ENCODE measurements at places on chromosomes 13 and 19. TPM values are rescaled to one million over a fixed set of nuclear protein-coding genes. Genes with fewer than 3 reads are reported as not detected.

DAZAP1 gene
- total RNA-seq: 47.5 TPM

SIGLEC12 gene
- not detected for total RNA-seq

SIGLEC5 gene
- 1.7 TPM for total RNA-seq

MYH14 gene
- total RNA-seq: 40.9 TPM

RYR1 gene
- total RNA-seq: 0.33 TPM

TNNI3 gene
- total RNA-seq: 3,822 TPM

FRY gene
- 183 TPM for total RNA-seq

RGS9BP gene
- 15.3 TPM for total RNA-seq

ICAM4 gene
- total RNA-seq: not detected

MEX3D gene
- 7.5 TPM for total RNA-seq

BSG gene
- 1,033 TPM for total RNA-seq

CYP4F11 gene
- not detected for total RNA-seq

ZNF468 gene
- 7.1 TPM for total RNA-seq

FLT1 gene
- 51.3 TPM for total RNA-seq

CEACAM8 gene
- total RNA-seq: not detected

OR7C1 gene
- total RNA-seq: not detected

GRK1 gene
- total RNA-seq: not detected

ZNF562 gene
- total RNA-seq: 16.0 TPM

APOE gene
- total RNA-seq: 85.3 TPM

TTYH1 gene
- 1.7 TPM for total RNA-seq

ZNF433 gene
- total RNA-seq: 4.4 TPM

ZNF575 gene
- total RNA-seq: 0.39 TPM

ZNF571 gene
- total RNA-seq: 2.3 TPM

ZNF121 gene
- 13.4 TPM for total RNA-seq

ACP7 gene
- total RNA-seq: not detected

SMIM44 gene
- not detected for total RNA-seq

DIS3 gene
- 12.3 TPM for total RNA-seq

PSG6 gene
- total RNA-seq: not detected

Data from right atrium auricular region (tissue), 2 donors.